ENCODE measurements at places on chromosomes 6 and 20.

- DNase-seq = peak; percentile 86
Observed at GRCh38 chr6:149359440-149359839, 40.6 kb upstream of the SUMO4 start.

- no peak for DNase-seq
Observed at GRCh38 chr20:64232794-64233193, 22.8 kb upstream of the PCMTD2 start.

DNA sequence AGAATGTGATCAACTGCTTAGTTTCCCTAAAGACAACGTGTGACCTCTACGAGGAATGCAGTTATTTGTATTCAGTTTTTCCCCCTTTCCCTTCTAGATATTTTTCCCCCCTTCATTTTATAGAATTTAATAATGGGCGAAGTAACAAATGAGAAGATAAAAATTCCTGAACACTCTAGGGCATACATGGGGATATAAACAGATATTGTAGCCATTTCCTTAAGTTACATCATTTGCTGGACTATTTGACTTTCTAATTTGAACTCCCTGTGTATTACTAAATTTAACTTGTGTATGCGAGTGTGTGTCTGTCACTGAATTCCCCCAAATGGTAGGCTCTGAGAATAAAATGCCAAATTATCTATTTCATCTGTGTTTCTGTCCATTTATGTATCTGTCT lies 99.0 kb upstream of the ZFP64 start:
- DNase-seq = peak; percentile 15

DNA sequence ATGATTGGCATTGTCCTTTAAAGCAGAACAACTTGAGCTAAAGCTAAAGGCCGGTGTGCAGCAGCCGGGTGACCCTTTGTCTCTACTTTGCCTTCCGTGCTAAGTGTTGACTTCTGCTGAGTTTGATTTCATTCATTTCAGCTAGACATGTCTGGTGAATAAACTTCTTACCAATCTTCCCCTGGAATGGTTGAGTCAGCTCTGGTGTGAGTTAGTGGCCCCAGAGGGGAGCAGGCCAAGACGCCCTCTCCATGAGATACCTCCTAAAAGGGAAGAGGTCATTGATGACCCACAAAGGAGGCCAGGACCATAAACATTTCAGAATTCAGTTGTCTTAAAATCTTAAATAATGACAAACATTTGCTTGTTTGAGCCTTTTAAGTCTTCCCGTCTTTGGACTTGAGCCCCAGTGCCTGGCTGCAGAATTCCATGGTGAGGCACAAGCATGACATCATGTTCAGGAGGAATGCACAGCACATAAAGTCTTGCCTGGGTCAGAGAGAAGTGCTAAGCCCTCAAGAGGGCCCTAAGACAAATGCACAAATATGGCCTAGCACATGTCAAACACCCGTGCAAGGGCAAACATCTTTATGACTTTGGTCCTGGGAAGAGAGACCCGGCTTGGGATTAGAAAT lies 96.3 kb upstream of the NEDD9 start:
- no peak for DNase-seq

GRCh38 chr6:25630508-25631278 lies 21.3 kb upstream of the SCGN start:
- DNase-seq = no peak

DNA sequence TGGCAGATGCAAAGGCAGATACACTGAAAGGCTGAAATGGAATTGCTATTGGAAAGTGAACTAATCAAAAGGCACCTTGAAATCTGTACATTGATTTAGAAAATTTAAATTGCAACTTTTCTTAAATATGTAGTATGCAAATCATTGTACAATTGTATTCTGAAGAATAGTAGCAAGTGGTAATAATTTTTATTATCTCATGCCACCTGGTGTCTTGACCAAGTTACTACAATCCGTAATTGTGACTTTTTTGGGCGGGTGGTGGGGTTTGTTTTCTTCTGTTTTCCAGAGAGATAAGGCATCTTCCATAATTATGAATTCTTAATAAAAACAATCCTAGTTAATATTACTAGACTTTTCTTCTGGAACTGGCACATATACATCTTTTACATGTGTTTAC lies 12.5 kb upstream of the BCKDHB start:
- peak; percentile 66 for DNase-seq
